ENCODE measurements at places on chromosomes 1 and 21.

- DNase-seq, result no peak
Measured at GRCh38 chr1:211548321-211549091, 30.5 kb downstream of the SLC30A1 start.

GRCh38 chr1:233240829-233241682 is 54.5 kb downstream of the PCNX2 start:
- DNase-seq, result no peak

DNA sequence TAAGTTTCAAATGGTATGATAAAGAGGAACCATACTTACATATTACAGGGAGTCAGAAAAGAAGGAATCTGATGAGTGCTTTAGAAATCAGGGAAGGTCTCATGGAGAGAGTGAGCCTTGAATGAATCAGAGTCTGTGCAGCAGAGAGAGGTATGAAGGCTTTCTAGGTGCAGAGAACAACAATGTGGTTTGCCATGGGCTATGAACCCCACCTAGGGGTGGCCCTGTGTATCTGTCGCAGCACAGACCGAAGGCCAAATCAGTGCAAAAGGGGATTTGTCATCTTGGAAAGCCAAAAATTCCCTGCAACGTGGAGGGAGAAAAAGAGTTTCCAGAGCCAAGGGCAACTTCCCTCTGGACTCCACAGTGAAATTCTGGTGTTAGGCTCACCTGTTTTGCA is 3.5 kb downstream of the PAPPA2 start:
- no peak for DNase-seq

- DNase-seq, result no peak
Measured at GRCh38 chr21:16514316-16514715, 784.5 kb downstream of the USP25 start.

DNA sequence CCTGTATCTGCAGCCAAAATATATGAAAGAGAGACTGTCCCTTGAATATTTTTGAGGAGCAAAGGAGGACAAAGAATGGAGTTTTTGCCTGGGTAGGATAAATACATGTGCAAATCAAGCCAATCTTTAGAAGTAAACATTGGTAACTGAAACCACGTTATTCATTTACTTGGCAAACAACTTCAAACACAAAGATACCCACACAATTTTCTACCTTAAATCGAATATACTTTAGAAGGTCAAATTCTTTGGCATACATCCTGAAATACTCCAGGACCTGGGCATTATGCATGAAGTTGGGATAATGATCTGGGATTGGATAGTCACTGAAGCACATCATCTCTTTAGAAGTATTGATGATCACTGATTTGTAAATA is 9.6 kb downstream of the FMO5 start:
- no peak for DNase-seq

GRCh38 chr1:99328171-99328570 is 63.9 kb downstream of the PLPPR4 start:
- DNase-seq, result no peak

DNA sequence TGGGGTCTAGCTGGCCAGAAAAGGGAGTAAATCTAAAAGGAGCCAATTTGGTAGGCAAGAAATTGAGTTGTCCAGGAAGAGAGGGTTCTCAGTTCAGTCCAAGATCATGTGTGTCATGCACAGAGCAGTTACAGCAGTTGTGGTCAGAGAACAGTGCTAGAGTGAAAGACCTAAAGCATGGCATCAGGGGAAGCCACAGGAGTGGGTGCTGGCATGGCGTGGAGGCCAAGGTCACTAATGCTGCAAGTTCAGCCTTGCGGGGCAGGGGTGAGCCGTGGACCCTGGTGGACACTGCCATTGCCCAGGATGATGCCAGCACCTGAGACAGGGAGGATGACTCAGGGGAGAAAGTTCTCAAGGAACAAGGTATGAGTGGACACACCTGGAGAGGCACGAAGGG is 16.6 kb upstream of the TMEM125 start:
- no peak for DNase-seq

DNA sequence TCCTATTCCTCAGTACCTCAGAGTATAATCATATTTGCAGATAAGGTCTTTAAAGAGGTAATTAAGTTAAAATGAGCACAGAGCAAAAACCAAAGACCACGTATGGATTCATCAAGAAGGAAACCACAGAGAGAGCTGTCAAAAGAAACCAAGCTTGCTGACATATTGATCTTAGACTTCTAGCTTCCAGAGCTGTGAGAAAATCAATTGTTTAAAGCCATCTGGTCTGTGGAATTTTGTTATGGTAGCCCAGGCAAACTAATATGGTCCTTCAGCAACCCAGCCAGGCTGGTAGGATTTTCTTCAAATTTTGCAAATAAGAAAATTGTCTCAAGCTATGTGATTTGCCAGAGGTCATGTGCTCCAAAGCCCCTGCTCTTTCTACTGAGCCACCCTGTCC is 62.5 kb downstream of the LRIG2 start:
- DNase-seq, result no peak

- no peak for DNase-seq
Measured at GRCh38 chr21:27674041-27674615, 707.2 kb upstream of the ADAMTS5 start.

DNA sequence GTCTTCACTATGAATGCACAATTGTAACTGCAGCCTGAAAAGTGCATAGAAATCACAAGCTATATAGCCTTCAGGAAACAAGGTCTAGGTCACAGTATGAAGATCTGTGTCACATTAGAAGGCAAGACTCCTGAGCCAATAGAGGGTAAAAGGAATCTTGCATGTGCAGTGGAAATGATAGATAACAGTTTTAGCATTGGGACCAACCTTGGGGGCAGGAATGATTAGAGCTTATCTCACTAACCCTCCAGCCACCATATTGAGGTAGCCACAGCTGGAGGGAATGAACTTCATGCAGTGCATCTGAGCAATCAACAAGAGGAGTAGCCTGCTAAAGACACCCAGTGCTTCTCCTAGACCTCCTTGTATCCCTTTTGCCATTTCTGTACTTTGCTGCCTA is 390.1 kb downstream of the LTN1 start:
- no peak for DNase-seq

DNA sequence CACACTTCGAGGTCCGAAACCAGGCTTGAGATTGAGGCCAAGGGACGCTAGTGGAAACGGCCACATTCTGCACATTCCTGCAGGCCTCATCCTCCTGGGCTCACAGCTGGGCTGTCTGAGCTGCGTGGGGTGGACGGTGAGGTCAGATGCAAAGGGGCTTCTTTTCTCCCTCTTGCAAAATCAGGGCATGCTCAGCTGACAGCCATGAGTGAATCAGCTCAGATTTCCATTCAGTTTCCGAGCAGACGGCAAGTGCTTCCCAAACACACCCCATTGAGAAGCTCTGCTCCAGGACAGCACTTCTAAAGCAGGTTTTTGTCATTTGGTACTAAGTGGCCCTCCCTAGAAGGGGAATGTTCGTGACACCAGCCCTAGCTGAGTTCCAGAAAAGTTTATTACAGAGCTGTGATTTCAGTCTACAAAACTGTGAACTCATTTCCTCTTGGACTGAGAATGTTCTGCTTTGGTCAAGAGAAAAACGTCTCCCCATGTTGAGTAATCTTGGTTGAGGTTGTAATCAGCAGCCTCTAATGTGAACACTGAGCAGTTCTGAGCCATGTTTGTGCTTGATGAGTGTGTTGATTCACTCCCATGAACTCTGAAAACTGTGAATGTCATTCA is 10.0 kb downstream of the PDPN start:
- DNase-seq, result no peak

DNA sequence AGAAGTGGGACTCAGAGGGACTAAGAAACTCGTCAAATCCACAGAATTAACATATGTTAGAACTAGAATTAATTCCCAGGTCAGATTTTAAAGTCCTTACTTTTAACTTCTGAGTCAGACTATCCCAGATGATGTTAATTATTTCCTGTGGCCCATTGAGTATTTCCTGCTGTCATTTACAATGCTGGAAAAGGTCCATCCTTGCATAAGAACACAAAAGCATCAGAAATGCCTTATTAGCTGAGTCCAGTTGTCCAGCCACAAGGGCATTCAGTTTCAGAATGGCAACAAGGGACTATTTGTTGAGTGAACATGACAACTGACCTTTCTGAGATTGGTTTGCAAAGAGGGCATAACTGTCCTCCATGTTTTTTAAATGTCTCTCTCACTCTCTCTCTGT is 16.5 kb upstream of the HIVEP3 start:
- no peak for DNase-seq

- DNase-seq, result no peak
Measured at GRCh38 chr1:37537378-37537777, 16.7 kb downstream of the SNIP1 start.

GRCh38 chr1:151693057-151693651 is 23.4 kb downstream of the CELF3 start:
- DNase-seq, result no peak

DNA sequence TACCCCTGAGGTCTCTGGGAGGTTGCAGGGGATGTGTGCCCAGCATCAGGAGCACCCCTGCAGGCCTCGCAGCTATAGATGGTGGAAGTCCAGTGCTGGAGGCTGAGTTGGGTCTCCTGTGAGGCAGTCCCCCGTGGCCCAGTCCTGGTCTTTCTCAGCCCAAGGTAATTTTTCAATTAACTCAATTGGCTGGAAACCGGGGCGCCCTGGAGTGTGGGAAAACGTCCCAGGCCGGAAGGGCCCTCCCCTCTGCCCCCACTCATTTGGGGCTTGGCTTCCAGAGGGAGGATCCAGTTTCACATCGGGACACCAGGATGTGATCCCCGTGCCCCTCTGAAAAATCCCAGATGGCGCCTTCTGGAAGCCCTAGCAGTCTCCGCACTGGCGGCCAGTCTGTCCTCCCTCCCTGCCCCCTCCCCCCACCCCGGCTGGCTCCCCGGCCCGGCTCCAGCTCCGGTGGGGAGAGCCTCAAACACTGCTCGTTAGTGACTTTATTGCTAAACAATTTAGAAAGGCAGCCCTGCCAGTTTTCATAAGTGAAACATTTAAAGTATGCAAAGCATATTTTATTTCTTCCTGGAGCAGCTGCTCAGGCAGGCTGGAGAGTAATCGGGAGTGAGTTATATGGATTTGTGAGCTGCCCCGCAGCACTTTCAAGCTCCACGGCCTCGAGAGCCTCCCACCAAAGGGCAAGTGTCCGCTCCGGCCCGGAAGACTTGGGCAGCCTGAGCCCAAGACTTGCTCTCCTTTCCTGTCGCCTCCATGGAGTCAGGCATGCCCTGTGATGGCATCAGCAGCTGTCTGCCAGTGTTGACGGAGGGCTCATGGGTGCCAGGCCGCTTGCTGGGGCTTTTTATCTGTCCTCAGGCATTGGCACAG is 208.2 kb upstream of the TMEM51 start:
- no peak for DNase-seq

GRCh38 chr1:53274541-53275185 is 36.3 kb upstream of the MAGOH start:
- DNase-seq, result no peak
